ENCODE measurements at places on chromosomes 7 and 10.

DNA sequence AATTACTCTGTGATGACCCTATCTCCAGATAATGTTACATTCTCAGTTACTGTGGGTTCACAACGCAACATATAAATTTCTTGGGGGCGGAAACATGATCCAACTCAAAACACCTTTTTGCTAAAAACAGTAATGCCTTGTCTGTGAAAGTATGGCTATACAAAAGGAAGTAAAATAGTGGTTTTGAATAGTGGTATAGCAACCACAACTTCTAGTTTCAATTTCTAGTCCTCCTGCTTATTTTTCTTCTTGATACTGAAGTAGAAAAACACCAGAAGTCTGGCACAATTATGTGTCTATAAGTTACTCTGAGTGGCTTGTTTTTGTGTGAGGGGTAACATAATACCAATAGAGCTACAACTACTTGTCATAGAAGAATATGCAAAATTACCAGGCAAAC, 21.5 kb upstream of the ZNF800 start:
- DNase-seq: no peak

GRCh38 chr10:52744057-52744805, 28.4 kb downstream of the MBL2 start:
- DNase-seq: no peak

- DNase-seq: no peak
These were observed 10.1 kb upstream of the ADAP1 start for GRCh38 chr7:964401-965231.

DNA sequence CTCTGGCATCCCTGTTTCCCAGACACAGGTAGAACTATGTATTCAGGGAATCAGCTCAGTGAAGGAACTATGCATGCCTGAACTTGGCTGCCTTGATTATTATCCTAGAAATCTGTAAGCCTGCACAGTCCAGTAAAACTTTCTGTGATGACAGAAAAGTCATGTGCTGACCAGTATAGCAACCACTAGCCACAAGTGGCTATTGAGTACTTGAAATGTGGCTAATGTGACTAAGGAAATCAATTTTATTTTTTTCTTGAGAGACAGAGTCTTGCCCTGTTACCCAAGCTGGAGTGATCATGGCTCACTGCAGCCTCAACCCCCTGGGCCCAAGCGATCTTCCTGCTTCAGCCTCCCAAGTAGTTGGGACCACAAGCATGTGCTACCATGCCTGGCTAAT, 3.5 kb downstream of the EXOSC1 start:
- DNase-seq: no peak

GRCh38 chr7:24701261-24702235, 55.7 kb downstream of the GSDME start:
- DNase-seq: no peak
